ENCODE measurements at places on chromosomes 3 and 15. TPM values are rescaled to one million over a fixed set of nuclear protein-coding genes. Genes with fewer than 3 reads are reported as not detected.

DNA sequence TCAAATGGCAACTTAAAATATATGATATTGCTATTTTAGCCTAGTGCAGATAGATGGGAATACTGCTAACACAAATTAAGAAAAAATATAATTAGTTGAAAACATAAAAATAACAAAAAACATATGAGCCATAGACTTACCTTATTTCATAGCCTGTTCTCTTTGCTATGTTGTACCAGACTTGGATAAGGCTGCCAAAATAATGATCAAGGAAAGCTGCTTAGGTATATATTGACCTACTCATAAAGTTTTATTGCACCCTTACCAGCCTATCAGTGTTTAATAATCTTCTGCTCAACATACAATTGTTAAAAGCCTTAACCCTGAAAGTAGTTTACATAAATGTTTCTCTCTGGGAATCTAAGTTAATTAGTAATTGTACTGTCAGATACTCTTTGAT lies at the start of gene SI:
TSS of gene SI (minus strand) at position 204 of the 400 bp plus-strand sequence. CDS start 2,484 bp downstream, outside the sequence.
- no peak for DNase-seq

GRCh38 chr3:127754411-127755304 lies 67.7 kb downstream of the MGLL start:
- no peak for DNase-seq

DNA sequence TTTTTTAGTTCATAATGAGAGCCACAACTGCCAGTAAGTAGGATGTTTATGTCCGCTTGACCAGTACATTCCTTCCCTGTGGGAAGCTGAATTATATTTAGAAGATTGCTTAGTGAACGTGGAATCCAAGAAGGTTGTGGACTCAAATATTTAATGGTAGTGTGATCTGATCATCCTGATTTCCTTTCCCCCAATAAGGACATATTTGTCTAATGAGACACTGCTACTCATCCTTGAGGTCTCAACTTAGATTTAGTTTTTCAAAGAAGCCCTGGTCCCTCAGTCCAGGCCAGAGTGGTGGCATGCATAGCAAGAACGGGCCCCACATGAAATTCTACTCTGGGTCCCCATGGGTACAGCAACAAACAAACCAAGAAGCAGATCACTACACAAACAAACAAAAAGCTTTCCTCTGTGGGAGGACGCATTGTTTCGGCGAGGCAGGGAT lies 60.8 kb downstream of the USP13 start:
- peak; percentile 83 for DNase-seq

DNA sequence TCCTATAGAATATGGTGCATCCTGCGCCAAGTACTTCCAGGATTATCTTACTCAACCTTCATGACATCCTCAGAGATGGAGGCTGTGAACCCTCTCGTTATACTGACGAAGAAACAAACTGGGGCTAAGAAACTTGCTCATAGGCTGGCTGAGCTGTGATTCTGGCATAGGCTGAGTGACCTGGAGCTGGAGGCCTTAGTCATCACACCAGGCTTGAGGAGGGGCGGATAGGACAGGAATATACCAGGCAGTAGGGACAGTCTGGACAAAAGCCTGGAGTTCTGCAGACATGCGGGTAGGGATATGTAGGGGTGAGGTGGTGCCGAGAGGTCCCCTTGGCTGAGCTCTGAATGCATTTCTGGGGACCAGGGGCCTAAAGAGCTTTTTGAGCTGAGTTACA lies 18.1 kb downstream of the HEMK1 start:
- DNase-seq, result peak; percentile 91

GRCh38 chr3:159080256-159080655 lies 278.4 kb downstream of the MFSD1 start:
- no peak for DNase-seq

DNA sequence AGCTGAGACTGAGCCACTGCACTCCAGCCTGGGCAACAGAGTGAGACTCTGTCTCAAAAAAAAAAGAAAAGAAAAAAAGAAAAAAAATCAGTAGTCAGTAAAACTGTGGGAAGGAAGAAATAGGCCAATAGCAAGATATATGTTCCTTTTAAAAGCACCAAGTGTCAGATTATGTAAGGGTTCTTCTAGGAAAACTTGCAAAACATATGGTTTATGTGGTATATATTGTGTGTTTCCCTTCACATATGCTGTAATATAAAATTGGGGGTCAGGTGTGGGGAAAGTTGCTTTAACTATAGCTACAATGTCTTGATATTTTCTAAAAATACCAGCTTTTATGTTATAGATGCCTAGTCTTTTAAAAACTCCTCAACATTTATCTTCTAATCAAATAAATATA lies 64.6 kb downstream of the ESYT3 start:
- no peak for DNase-seq

DNA sequence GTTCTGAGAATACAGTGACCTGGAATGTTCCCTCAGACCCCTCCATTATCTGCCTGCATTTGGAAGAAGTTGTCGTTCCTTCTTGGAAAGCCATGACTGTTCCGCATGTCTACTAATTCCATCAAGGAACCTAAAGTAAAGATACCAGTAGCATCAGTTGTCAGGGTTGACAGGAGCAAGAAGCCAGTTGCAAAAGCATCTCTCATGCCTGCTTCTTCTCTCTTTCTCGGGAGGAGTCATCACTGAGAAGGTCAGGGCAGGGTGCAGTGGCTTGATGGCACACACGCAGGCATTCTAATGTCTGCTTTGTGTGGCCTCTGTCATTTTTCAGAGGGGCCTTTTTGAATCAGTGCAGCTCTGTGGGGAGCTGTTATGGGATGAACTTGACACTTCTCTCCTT lies 276.6 kb upstream of the TPM1 start:
- DNase-seq, result no peak

Gene MCF2L2
- under 0.01 TPM for total RNA-seq

Gene KY
- total RNA-seq, result 2.1 TPM

Gene WDR72
- total RNA-seq, result not detected

Gene IL20RB
- 1.8 TPM for total RNA-seq

Gene SAMMSON
- not detected for total RNA-seq

Gene PLA2G4D
- total RNA-seq, result not detected

Gene ACSBG1
- under 0.01 TPM for total RNA-seq

Gene CPA3
- total RNA-seq, result 2.1 TPM

Gene FBXL22
- total RNA-seq, result 0.59 TPM

Gene KIF15
- 1.8 TPM for total RNA-seq
